SK-N-SH treated with all-trans-retinoic acid at 6 μM for 48 hours (cell line): ENCODE measurements at places on chromosomes 6 and 20.

DNA sequence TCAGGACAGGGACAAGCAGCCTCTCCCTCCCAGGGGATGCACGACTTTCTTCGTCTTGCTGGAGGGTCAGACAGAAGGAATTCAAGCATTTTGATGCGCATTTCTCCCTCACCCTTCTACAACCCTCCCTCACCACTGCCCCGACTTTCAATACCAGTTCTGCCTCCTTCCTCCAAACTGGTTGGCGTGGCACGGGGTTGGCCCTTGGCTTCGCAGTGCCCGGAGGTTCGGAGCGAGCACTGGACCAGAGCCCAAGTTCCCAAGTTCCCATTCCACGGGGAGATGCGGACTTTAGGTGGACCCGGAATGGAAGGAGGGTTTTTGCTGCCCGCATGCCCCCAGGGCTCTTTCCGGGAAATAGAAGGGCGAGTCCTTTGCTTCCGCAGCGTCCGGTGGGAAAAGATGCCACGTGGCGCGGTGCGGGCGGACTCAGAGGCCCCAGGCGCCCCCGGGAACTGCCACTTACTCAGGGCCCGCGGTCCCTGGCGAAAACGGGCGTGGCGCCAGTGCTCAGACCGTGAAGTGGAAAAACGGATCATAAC lies 8.0 kb upstream of the LAMP5 start:
- ATAC-seq, result no peak

- no peak for ATAC-seq
Measured at GRCh38 chr6:168660400-168660945, 219.5 kb downstream of the SMOC2 start.

DNA sequence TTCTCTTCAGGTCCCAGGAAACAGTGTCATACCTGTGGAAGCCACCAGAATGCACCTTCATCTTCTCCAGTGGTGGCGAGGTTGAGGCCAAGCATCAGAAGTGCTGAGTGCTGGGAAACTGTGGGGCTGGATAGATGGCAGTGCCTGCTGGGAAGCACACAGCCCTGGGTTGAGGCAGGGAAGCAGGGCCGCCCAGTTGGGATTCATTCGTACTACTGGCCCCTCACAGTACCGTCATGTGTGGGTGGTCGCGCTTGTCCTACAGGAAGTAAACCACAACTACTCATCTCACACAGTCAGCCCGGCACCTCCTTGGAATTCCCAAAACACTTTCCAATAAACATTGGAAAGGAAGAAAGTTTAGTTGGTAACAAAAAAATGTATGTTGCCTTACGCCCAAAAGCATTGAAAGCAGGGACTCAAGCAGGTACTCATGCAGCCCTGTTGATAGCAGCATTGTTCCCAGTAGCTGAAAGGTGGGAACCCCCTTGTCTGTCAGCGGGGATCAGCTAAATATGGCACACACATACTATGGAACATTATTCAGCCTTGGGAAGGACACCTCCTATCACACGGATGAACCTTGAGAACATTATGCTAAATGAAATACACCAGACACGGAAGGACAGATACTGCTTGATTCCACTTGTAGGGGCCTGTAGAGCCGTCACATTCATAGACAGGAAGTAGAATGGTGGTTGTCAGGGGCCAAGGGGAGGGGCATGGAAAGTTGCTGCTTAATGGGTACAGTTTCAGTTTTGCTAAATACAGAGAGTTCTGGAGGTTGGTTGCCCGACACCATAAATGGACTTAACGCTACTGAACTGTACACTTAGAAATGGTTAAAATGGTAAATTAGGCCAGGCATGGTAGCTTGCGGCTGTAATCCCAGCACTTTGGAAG lies 162.7 kb downstream of the MTHFD1L start:
- ATAC-seq, result no peak

- peak; percentile 72 for ATAC-seq
Measured at GRCh38 chr6:40845553-40845952, 193.5 kb downstream of the UNC5CL start.

- no peak for ATAC-seq
Measured at GRCh38 chr20:7207186-7207798, 439.8 kb downstream of the BMP2 start.

DNA sequence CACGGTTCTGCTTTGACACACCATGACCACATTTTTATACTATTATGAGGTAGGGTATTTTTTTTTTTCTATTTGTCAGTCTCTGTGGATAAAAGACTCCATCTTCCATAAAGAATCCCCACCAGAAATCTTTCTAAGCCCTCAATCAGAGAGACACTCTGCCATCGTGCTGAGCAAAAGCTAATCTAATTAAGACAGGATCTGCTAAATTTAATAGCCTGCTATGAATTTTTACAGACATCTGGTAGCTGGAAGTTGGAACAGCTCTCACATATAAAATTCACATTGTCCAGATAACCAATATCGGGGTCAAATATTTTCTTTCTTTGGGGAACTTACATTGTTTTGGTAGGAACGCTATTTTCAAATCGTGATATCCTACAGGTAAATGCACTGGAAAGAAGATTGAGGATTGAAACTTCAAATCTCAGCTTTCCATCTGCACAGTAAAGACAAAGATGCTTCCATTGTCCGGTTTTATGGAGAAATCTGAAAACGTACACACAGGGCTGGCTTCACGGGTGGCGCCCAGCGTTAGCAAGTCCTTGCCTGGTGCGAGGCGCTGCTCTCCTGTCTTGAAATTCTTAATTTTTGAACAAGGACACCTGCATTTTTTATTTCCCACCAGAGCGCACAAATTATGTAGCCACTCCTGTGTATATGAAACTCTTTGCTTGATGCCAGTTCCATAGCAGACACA lies 573.8 kb upstream of the NOX3 start:
- peak; percentile 58 for ATAC-seq

- no peak for ATAC-seq
Measured at GRCh38 chr6:30763155-30763617, 18.8 kb upstream of the IER3 start.

DNA sequence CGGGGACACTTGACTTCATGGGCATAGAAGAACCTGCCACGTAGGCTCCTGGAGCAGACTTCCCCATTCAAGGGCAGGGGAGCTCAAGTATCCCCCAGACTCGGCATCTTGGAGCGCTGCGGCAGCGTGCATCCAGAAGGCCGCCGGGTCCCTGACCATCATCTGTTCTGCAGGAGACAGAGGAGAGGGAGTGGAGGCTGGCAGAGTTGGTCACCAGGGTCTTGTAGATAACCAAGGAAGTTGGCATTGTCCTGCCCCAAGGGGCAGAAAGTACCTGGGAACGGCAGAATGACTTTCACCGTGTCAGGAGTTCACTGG lies 82.8 kb downstream of the TCP11 start:
- ATAC-seq, result no peak

- no peak for ATAC-seq
Measured at GRCh38 chr6:118663993-118664985, 12.9 kb upstream of the CEP85L start.

DNA sequence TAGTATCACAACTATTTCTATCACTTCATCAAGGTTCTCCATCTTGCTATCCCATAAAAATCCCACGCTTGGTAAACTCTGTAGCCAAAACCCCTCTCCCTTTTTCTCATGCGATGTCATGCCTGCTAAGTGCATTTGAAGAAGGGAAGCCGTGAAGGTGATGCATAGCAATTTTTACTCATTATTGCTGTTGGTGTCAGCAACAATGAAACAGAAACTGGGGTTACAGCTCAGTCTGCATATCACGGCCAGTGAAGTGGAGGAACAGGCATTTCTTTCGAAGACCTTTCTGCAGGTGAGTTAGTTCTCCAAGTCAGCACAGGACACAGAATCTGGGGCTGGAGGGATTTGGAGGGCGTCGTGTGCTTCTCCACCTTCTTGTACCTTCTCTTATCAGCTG lies 5.8 kb downstream of the UNC93A start:
- no peak for ATAC-seq

GRCh38 chr6:47967843-47968242 lies 143.2 kb downstream of the PTCHD4 start:
- ATAC-seq, result no peak

- ATAC-seq, result no peak
Measured at GRCh38 chr6:158759966-158760617, 59.1 kb downstream of the EZR start.

DNA sequence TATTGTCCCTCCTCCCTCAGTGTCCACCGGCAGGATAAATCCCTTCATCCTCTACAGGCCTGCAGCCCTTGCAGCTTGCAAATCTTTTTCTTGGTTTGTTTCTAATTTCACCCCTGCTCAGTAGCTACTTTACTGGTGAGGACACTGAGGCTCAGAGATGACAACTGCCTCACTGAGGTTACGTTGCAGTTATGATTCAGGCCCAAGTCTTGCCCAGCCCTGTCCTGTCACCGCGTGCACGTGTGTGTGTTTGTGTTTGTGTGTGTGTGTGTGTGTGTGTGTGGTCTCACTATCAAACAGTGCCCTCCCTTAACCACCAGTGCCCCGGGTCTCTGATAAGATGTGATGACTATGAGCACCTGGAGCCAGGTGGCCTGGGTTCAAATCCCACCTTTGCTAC lies 21.1 kb downstream of the FAM110A start:
- no peak for ATAC-seq

DNA sequence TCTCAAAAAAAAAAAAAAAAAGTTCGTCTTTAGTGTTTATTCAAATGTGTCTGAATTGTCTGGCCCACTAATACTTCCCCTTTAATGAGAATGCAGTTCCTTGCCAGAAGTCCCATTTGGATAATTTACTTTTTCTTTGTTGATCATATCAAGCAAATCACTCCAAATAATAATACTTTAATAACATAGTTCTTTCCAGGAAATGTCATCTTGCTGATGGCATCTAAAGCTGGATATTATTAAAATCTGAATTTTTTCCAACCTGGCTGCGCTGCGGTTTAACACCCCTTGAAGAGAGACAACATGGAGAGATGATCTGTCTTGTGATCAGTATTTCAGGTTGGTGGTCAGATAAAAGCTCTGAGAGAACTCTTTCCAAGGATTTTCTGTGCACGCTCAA lies 111.2 kb upstream of the CNKSR3 start:
- peak; percentile 65 for ATAC-seq

GRCh38 chr6:126170978-126171382 lies 168.9 kb upstream of the CENPW start:
- peak; percentile 64; the same call in 2 of the 3 replicates for ATAC-seq

- no peak for ATAC-seq
Measured at GRCh38 chr6:139329224-139329623, 37.4 kb upstream of the TXLNB start.

DNA sequence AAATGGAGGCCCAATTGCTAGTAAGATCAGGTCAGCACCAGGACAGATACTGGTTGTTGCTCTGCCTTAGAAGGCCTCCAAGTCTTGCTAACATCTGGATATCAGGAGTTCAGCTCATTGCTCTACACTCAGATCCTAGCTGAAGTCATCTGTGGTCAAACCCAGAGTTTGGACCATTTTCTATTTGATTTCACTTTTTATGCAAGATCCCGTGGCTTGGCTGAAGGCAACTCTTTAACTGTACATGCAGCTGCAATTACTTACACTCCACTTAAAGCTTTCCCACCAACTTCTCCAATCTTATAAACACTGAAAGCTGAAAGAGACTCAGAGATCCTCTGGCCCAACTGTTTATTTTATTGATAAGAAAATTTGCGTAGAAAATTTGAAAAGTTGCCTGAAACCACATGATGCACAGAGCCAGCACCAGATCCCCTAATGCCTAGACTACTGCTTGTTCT lies 2.7 kb downstream of the SLC17A2 start:
- no peak for ATAC-seq

GRCh38 chr6:160269023-160269521 lies 10.5 kb upstream of the SLC22A2 start:
- no peak for ATAC-seq

GRCh38 chr20:37901240-37901639 lies 1.7 kb upstream of the VSTM2L start:
- no peak for ATAC-seq

GRCh38 chr6:43717822-43718221 lies 30.2 kb upstream of the MRPS18A start:
- ATAC-seq, result no peak

GRCh38 chr20:43096126-43096930 lies 93.4 kb downstream of the PTPRT start:
- ATAC-seq, result no peak

DNA sequence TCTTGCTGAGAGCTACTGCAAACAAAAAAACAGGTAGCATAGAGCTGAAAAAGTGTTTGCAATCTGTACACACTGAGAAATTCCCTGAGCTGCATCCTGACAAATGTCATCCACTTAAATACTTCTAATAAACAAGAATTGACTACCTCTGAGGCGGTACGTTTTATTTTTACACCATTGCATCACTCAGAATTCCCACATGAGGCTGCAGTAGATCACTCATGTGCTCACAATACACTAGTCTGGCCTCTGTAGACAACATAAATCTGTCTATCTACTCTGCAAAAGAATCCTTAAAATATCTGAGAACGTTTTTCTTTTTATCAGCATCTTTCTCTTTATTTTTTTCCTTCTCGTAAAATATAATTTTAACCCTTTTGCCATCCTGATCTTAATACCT lies 661.4 kb downstream of the EPHA7 start:
- ATAC-seq, result no peak

DNA sequence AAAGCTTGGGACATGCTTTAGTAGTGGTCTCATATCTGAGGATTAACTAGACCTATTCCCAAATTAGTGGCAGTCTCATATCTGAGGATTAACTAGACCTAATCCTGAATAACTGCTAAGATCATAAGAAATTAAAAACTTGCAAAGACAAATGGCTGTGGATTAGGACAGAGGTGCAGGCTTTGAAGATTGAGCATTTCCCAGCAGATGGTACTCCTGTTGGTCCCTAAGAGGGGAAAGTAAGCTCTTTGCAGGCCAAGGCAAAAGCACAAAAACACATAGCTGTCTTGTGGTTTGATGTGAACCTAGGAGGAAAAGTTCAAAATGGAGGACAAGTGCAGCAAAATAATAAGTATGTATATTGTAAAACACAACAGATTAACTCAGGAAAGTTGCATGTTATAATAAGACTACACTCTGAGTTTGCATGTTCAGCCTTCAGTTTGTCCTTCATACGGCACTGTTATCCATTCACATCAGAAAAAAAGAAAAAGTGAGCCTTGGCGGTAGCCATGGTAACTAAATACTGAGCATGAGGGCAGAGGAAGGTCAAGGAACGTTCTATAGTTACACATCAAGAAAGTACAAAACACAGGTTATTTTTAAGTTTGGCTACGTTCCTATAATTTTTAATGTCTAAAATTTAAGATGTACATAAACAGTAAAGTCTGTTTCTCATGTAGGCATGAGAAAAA lies 62.8 kb downstream of the FILIP1 start:
- ATAC-seq, result peak; percentile 79

DNA sequence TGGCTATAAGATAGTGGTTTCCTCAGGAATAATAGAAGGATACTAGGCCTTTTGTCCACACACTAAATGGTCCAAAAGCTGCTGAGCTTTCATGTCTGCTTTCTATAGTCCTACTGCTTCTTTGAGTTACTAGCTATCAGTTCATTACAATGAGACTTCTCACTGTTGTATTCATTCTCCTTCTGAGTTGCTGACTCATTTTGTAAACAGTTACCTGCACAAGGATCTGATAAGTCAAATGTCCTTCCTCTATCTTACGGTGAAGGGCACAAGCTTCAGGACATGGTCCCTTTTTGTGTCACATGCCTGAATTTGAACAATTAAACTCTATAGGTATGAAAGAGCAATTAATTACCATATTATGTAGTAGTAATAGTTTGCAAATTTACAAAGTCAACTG lies 90.5 kb downstream of the MAN1A1 start:
- no peak for ATAC-seq

GRCh38 chr20:20231528-20232298 lies 136.2 kb upstream of the INSM1 start:
- ATAC-seq, result no peak

GRCh38 chr20:9411833-9412232 lies 102.6 kb upstream of the LAMP5 start:
- ATAC-seq, result no peak

- peak; percentile 57; the same call in 2 of the 3 replicates for ATAC-seq
Measured at GRCh38 chr6:100719883-100720682, 161.0 kb downstream of the ASCC3 start.
